ENCODE measurements at places on chromosomes 11 and 22.

DNA sequence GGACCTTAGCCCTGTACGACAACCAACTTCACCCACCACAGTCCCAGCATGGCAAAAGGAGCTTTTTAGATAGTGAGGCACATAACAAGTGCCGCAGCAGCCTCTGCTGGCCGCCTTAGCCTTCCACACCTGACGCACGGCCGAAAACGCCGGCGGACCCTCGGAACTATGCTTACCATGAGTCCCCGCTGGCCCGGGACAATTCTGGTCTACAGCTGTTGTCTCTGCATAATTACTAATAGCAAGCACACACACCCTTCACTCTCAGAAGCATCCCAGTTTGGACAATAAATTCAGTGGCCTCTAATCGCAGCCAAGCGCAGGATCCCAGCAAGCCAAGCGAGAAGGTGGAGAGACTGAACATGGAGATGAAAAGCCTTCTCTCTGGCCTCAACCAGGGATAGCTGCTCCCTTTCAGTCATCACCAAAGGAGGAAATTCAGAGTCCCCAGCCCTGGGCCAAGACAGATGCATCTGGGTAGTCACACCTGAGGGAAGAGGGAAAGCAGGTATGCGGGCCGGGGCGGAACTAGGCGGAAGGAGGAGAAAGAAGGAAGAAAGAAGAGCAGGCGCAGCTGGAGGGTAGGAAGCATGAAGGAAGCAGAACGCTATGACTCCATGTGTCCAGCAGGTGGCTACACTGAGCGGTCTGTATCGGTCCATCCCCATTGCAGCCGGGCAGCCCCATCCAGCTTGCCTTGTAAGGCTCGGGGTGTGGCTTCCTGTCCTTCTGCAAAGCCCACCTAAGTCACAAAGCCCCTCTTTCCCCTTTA, 40.3 kb downstream of the BUD13 start:
- no peak for DNase-seq

GRCh38 chr11:33737362-33737821, 1.2 kb upstream of the CD59 start:
- DNase-seq, result no peak

DNA sequence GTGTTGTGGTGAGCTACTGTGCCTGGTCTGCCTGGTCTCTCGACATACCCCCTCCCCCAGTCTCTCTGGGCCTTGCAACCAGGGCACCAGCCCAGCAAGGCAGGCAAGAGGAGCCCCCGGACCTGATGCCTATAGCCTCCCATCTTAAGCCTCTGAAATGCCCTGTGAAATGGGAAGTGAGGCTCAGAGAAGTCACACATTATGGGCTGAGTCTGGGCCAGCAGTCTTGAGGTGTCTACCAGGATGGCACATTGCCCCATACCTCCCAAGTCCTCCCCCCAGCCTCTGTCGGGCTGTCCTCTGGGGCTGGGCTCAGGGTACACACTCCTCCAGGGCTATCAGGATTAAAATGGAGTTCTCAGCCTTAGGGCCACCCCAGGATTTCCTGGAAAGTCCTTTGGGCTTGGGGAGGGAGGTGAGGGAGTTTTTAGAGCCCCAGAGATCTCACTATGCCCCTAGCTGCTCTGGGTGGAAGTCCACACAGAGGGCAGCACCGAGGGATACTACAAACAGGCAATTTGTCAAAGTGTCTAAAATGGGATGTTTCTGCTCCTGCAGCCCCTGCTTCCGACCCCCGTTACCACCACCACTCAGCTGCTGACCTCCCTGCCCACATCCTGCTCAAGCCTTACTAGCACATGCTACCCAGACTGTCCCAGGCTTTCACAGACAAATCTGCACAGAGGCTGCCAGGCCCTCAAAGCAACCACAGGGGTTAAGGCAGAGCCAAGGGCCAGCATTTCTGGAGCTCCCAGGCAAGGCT, 3.1 kb upstream of the SH3BP1 start:
- no peak for DNase-seq

GRCh38 chr11:118914987-118915386, 10.7 kb downstream of the BCL9L start:
- DNase-seq, result no peak

DNA sequence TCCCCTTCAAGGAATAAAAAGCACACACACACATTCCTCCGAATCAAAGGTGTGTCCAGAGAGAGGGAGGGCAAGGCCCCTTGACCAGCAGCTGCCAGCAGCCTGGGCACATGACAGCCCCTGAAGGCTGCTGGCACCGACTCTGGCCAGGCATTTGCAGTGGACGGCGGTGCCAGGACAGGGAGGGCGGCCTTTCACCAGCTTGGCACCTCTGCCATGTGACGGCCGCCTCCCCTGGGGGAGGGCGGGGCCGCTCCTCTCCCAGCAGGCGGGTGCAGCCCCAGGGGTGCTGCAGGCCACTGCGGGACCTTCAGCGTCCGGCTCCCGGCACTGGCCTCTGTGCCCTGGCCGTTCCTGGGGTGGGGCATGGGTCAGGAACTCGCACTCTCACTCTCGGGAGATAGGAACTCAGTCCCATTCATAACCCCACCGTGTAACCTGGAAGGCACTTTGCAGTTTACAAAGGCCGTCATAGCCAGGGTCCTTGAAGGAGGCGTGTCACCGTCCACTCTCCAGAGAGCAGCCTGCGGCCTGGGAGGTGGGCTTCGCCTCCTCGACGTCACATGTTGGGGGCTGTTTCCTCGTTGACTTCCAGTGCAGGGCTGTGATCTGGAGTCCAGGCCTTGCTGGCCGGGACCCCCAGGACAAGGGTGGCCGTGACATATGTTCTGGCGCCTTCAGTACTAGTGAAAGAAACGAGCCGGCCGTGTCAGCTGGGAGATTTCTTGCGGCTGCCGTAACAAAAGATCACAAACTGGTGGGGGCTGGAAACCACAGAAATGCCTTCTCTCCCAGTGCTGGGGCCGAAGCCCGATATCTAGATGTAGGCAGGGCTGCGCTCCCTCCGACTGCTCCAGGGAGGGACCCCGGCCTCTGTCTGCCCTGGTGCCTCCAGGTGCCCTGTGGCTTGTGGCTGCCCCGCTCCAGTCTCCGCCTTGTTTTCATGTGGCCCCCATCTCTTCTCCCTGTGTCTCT, 39.9 kb upstream of the SMIM38 start:
- DNase-seq, result no peak
